ENCODE measurements at places on chromosomes 1 and 21.
A peak's percentile ranks its signal among the peaks of the same experiment; 100 is the strongest.

GRCh38 chr1:114499478-114499877, 11.5 kb downstream of the TRIM33 start:
- no peak for DNase-seq

GRCh38 chr1:55828044-55828443, 612.9 kb upstream of the USP24 start:
- no peak for DNase-seq

DNA sequence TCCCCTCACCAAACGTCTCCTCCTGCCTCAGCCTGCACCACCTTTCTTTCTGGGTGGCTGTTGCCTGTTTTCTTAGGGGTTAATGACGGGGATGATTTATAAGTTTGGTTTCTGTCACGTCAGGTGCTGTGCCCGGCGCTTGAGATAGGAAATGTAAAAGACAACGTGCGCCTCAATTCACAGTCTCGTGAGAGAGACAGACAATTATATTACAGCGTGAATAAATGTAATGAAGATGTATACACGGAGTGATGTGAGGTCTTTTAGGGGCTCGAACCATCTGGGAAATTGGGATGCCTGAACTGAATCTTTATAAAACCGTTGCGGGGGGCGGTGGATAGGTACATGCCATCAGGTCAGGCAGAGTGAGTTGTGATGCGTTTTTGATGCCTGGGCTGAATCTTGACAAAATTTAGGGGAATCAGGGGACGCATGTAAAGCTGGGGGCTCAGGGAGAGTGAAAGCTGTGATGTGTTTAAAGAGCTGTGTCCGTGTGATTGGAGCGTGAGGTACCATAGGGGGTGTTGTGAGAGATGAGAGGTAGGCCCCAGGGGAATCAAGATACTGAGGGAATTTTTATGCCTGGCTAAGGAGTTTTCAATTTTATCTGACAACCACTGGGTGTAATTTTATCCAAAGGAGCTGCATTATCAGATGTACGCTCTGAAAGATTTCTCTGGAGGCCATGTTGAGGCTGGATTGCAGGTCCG, 831 bp downstream of the TIPRL start:
- DNase-seq, result no peak

DNA sequence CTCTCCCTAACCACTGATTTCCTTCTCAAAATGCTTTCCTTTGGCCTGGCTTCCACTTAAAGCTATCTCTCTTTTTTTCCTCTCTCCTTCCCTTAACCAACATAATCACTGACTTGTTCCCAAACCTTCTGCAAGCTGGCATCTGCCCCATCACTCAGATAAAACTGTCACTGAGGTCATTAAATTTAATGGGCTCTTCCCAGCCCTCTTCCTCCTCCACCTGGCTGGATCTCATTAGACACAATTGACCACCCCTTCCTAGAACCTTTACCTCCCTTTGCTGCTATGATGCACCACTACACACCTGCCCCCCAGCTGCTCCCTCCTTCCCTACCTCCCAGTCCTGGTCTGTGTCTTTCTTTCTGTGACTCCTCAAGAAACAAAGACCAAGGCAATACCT, 44.0 kb upstream of the GJB5 start:
- no peak for DNase-seq

- DNase-seq, result no peak
Measured at GRCh38 chr1:6447016-6447817, 18.8 kb downstream of the TNFRSF25 start.

- DNase-seq, result no peak
Measured at GRCh38 chr1:170210142-170210541, 64.4 kb downstream of the NTMT2 start.

DNA sequence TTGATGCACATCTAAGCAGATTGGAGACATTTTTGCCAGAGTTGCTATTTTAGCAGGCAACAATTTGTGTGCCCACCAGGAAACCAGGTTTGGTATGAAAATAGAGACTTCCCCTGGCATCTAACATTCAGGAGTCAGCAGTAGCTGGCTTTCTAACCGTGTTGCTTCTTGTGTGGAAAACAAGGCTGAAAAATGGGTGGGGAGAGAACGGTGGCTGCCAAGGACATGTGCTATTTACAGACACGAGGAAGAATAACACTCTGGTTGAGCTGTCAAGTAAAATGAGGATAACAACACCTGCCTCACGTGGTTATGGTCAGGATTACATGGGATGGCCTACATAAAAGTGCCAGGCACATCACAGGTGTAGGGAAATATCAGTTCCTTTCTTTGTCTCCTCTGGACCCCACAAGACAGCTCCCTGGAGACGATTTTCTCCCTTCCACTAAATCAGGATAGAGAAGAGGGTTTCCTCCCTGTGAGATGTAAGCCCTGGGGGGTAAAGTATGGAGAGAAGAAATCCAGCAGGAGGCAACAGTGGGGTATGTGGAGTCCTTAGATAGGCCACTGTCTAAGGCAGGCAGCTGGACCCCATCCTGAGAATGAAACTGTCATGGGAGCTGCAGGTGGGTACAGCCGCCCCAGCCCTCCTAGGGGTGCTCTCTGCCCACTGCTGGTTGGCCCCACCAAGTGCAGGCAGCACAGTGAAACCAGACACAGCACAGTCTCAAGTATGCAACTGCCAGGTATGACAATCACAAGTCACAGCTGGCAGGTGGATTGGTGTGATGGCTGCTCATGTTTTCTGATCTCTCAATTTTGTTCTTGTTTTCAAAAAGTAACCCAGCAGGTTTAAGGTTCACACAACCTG, 80.3 kb downstream of the TENT5C start:
- DNase-seq, result no peak

DNA sequence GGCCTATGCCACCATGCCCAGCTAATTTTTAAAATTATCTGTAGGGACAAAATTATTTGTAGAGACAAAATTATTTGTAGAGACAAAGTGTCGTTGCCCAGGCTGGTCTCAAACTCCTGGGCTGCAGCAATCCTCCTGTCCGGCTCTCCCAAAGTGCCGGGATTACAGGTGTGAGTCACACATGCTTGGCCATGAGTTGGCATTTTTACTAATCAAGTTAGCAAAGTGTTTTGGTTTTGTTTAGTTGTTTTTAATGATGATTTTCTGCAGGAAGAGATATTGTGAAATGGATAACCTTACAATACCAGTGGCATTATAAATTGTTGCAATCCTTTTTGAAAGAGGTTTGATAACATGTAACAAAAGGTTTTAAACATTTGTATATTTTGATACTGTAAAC, 65.3 kb upstream of the MAGI3 start:
- no peak for DNase-seq

DNA sequence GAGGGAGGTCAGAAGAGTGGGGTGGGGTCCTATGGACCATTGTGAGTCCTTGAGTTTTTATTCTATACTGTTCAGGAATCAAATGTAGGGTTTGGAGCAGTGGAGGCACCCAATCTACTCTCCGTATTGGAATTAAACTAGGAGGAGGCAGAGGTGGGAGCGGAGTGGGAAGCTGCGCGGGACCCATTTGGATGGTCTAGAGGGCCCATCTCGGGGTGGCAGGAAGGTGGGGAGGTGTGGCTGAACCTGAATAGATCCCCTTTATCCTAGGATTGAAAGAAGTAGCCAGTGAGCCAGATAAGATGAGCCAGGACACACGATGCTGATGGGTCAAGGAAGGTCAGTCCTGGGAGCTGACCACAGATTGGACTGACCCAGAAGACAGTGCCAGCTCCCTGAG, 325.8 kb downstream of the AJAP1 start:
- no peak for DNase-seq

- no peak for DNase-seq
Measured at GRCh38 chr1:63590166-63590560, 3.0 kb upstream of the PGM1 start.

DNA sequence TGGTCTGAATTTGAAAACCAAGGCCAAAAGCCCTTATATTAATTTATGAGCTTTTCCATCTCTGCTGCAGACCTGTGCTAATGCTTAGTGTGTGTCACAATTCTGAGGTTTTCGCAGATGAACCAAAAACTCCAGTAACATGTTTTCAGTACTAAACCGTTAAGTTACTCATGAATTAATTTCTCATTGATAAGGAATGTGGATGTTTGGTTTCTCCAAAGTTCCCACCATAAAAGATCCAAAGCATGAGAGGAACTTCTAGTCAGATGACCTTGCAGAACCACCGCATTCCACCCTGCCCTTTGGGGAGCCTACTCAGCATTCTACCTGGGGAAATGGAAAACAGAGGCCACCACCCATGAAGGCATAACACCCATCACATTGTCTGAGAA, 7.5 kb upstream of the LEPR start:
- no peak for DNase-seq

GRCh38 chr1:168091063-168091462, 45.7 kb downstream of the GPR161 start:
- no peak for DNase-seq

DNA sequence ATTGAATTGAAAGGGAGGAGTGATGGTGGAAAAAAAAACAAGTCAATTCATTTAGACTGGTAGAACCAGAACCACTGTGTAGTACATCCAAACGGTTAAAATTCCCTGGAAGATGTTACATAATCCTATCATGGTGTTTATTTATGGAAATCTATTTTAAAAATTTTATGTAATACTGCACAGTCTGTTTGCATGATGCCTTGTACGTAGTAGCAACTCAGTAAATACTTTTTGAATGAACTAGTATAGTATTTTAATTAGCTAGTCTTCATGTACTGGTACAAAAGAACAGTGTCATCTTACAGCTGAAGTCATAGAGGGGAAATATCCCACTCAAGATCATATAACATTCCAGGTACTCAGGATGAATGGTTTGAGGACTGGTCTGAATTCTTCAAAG, 27.0 kb upstream of the IER5 start:
- DNase-seq, result no peak

DNA sequence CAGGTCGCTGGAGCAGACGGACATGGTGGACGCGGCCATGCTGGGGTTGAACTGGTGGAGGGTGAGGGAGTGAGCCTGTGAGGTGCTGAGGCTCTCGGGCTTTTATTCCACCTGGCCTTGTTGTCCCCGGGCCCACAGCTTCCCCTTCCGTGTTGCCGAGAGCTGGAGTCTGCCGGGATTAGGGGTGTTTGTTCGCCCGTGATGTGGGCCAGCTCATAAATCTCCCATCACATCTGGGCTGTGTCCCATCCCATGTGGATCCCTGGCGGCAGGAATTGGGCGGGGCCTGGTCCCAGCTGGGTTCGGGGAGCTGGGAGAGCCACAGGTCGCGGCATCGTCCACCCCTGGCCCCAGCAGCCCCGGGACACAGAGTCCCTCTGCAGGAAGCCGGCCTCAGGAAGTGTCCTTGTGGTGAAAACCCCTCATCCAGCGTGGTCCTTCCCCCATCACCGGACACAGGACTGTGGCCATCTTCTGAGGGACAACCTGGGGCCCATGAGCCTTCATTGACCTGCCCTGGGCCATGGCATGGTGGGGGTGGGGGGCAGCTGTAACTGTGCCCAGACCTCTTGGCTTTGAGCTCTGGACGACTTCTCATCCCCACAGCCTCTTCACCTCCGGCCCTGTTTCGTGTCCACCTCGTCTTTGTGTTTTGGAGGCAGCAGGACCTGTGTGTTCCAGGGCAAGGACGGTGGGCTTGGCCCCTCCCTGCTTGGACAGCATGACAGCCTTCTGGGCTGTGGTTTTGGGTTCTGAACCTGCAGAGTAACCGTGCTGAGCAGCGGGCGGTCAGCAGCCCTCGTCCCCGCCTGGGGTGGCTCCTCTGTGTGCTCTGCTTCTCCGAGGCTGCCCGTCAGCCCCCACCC, at the start of gene KRTAP10-6:
Gene KRTAP10-6, minus strand, starts transcription at position 60 of the 866 bp plus-strand sequence. Its CDS starts 21 bp downstream, at position 39.
- DNase-seq, result no peak

- no peak for DNase-seq
Measured at GRCh38 chr1:212062832-212063438, 27.4 kb downstream of the DTL start.

DNA sequence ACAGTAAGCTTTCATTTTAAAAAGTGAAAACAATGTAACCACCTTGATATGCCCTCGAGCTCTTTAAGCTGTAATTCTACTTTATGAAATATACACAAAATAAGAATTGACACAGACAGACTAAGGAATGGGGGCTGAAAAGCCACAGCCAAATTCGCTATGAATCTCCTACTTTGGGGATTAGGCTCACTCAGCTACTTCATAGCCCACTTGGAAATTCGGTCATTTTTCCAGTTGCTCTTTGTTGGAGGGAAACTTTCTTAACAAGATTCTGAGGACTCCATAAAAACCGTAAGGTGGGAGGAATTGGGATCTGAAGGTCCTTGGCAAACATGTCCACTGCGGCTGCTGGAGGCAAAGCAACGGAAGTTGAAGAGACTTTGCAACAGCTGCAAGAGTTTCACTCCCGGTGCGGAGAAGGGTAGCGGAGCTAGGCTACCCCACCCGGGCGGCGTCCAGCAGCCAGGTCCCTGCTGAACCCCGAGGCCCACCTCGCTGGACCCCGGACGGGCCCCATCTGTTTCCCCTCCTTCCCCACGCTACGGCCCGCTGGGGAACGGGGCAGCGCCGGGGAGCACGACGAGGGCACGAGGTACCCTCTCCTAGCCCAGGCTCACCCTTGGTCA, 634 bp downstream of the MYCBP start:
- no peak for DNase-seq

- DNase-seq, result no peak
Measured at GRCh38 chr1:163912170-163912884, 590.6 kb downstream of the NUF2 start.

GRCh38 chr1:243731974-243732625, 117.9 kb downstream of the AKT3 start:
- peak; percentile 13 for DNase-seq
